ENCODE measurements at places on chromosomes 13 and 19.

- DNase-seq, result no peak
Observed at GRCh38 chr13:67063036-67063435, 167.1 kb downstream of the PCDH9 start.

DNA sequence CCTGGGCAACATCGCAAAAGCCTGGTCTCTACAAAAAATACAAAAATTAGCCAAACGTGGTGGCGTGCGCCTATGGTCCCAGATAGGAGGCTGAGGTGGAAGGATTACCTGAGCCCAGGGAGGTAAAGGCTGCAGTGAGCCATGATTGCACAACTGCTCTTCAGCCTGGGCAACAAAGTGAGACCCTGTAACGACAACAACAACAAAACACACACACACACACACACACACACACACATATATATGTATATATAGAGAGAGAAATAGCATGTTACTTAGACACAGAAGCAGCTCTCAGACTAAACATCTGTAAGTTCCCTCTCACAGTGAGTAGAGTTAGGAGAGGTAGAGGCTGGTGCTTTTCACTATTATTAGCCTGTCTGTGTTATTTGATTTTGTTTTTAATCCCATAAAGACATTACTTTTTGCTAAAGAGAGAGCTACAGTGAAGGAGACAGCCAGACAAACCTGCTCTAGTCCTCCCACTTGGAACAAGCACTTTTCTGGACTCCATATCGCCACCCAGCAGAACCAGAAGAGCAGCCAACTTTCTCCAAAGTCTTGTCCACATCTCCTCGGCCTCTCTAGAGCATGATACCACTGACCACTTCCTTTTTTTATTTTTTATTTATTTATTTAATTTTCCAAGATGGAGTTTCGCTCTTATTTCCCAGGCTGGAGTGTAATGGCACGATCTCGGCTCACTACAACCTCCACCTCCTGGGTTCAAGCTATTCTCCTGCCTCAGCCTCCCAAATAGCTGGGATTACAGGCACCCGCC, 2.8 kb upstream of the LIN7B start:
- DNase-seq, result no peak

GRCh38 chr19:47510516-47511127, 4.2 kb downstream of the NAPA start:
- DNase-seq, result no peak

DNA sequence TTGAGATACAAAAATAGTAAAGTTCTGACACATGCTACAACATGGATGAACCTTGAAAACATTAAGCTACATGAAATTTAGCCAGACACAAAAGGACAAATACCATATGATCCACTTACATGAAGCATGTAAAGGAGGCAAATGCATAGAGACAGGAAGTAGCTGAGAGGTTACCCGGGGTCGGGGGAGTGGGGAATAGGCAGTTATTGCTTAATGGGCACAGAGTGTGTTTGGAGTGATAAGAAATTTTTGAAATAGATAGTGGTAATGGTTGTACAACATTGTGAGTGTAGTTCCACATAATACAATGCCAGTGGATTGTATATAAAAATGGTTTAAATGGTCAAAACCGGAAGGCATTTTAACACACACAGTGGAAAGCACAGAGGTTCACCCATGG, 4.3 kb downstream of the N4BP2L1 start:
- no peak for DNase-seq

- DNase-seq, result no peak
Observed at GRCh38 chr19:28326746-28327145, 886.2 kb downstream of the UQCRFS1 start.

- no peak for DNase-seq
Observed at GRCh38 chr13:100506600-100507422, 81.8 kb downstream of the GGACT start.
